Activated CD4-positive, alpha-beta T cell treated with anti-CD3 and anti-CD28 coated beads for 24 hours (primary cell): ENCODE measurements at places on chromosomes 3 and 15.

DNA sequence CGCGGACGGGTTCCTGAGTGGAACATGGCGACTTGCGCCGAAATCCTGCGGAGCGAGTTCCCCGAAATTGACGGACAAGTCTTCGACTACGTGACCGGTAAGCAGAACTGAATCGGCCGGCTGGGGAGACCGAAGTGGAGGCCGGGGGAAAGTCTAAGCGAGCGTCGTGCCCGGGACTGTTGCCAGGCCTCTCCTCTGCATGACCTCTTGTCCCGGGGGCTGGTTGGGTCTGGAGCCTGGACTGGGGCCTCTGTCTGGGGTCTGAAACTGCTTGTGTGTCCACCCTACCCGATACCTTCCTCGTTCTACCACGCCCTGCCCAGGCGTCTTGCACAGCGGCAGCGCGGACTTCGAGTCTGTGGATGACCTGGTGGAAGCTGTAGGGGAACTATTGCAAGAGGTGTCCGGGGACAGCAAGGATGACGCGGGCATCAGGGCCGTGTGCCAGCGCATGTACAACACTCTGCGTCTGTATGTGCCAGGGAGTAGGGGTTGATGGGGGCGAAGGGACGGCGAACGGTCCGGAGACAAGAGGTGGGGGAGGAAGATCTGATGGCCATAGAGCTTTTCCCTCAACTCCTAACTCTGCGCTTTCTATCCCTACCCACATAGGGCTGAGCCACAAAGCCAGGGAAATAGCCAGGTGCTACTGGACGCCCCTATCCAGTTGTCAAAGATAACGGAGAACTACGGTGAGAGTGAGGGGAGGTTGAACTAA, at the start of gene ABCF3:
Gene ABCF3, plus strand, starts transcription at position 16 of the 718 bp plus-strand sequence. Its CDS starts 9 bp downstream, at position 25.
- DNase-seq, result no peak

GRCh38 chr3:153144071-153144470, 18.0 kb upstream of the RAP2B start:
- no peak for DNase-seq

DNA sequence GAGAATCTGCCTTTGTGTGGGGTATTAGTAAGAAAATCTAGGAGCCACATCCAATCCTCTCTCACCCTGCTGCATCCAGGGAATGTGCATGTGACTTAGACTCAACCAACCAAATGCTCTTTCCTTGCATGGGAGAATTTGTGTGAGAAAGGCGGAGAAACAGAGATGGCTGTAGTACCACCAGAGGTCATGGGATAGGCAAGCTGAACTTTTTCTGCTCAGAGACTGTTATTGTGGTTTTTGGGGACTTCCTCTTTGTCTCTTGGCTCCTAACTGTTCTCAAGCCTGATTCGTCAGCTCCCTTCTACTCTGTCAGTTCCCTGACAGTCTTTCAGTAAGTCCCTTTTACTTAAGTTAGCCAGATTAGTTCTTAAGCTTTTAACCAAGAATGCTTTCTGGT, 2.6 kb upstream of the ZSCAN2 start:
- no peak for DNase-seq

DNA sequence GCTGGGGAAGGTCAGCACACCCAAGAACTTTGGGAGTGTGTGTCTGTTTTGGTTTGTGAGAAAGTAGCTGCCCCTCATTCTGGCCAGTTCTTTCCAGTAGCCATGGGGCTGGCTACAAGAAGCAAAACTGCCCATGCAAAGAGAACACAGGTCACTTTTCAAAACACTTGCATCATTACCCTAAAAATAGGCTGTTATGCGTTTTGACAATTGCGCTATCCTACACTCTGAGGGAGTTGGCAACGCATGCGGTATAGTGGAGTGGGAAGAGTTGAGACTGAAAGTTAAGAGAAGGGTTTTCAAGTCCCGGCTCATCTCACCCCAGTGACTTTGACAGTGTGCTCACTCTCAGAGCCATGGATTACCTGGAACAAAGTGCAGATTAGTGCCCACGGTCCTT, 41.8 kb upstream of the MYZAP start:
- DNase-seq, result no peak
